NCI-H345 (cell line): ENCODE measurements at places on chromosomes 11 and 22.

GRCh38 chr11:102436561-102436960 lies 16.0 kb downstream of the TMEM123 start:
- DNase-seq, result no peak

DNA sequence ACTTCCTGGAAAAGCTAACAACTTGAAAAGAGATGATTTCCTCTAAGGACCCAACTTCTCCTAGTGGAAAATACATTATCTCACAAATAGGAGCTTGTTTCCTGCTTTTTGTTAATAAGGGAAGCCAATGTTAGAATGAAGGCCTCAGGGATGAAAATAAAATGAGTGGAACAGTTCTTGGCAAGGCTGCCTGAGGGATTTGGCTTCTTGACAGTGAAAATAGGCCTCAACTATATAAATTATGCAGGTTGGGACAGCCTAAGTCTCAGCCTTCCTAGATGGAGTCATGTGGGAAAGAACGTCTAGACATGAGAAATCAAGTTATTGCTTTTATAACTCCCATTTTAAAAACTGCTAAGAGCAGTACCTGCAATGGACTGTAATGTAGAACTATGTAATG lies 92.8 kb upstream of the FIBIN start:
- DNase-seq, result no peak

DNA sequence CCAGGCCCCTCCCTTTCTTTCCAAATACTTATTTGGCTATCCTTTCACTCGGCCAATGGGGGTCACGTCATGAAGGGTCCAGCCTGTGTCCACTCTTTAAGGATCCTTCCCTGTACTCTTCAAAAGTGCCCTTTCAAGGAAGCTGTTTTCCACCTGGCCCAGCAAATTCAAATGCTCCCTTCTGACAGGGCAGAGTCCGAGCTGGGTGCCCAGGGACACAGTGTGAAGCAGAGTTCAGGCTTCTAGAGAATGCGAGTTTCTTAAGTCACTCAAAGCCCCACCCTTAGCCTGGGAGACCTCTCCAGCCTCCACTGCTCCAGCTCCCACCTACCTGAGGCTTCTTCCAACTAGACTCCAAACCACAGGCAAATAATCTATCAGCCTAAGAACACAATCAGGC lies 5.5 kb upstream of the APOA1 start:
- DNase-seq, result no peak

DNA sequence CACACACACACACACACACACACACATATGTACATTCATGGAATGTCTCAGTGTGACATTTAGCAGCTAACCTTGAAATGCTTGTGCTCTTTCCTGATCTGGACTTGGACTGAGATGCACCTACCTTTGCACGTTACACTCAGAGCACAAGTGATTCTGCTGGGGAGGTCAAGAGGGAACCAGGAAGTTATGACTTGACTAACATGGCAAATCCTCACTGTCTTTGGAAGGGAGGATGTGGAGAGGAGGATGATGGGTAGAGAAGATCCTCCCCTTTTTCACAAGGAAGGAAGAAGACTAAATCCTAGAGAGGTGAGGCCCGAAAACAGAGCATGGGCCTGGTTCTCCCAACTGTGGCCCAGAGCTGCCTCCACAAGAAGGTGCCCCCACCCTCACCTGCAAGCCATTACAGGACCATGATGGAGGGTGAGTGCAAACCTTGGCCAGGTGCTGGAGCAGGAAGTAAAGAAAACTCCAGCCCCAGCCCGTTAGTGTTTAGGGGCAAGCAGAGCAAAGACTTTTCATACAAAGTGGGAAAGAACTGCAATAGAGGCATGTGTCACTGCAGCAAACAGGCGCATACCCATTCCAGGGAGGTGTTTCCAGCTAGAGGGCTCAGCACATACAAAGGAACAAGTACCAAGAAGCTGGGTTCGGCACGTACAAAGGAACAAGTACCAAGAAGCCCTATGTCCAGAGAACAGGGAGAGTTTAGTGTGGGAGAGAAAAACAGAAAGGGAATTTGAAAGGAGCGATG lies 26.4 kb downstream of the SCN4B start:
- no peak for DNase-seq

DNA sequence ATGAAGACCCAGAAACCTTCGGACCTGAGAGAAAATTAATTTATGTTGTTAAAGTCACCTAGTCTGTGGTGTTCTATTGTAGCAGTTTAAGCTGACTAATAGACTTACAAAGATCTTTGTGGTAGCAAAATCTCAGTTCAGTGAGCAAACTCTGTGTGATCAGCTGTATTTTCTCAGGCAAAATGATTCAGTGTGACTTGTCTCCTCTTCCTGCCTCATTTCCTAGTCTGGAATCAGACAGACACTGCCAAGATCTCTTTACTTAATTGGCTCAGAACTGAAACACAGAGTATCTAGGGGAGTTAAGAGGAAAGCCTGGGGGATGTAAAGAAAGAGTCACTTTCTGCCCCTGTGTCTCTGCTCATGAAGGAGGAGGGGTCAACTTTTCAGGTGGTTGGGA lies 564.7 kb downstream of the KCNA4 start:
- no peak for DNase-seq

DNA sequence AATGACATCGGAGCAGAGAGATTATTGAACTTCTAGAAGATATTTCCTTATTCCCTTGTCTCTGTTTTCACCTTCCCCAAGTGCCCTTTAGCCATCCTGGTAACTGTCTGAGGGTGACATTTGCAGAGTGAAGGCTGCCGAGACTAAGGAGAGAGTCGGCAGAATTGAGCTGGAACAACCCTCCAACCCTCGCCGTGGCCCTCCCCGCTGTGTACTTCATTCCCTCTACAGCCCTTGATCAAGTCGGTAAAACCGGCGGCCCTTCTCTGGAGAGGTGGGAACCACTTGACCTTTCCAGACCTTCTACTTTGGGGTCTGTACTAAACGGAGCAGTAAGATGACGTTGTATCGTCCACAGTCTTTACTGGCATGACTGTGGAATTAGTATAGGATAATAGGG lies 26.1 kb downstream of the OR8B12 start:
- DNase-seq, result no peak

GRCh38 chr22:44186737-44187136 lies 6.0 kb downstream of the PARVG start:
- no peak for DNase-seq

DNA sequence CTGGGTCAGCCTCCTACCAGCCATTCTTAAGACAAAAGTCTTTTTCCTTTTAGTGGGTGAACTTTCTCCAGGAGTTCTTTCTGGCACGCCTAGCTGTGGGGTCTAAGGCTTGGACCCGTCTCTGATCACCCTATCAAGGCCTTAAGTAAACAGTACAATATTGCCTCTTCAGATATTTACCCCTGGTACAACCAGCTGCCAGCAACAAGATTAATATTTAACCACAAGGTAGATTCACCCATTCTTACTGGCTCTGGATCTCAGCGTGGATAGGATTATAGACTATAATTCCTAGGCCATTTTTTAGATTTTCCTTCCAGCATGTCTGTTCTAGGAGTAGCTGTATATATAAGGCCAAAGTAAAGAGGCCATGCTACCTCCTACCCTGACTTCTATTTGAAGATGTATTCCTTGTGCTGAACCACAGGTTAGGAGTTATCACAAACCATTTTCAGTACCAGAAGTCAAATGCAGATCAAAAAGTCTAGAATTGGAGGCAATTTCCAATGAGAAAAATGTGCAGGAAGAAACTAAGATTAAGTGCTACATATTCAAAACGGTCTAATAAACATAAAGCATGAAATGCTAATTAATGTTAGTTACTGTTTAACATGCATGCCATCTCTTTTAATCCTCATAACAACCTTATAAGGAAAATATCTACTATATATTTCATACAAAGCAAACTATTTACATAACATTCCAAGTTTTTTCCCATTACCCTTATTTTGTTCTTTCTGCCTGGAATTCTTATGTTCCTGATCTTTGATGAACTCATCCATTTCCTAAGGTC lies 110.0 kb upstream of the SYN3 start:
- no peak for DNase-seq

DNA sequence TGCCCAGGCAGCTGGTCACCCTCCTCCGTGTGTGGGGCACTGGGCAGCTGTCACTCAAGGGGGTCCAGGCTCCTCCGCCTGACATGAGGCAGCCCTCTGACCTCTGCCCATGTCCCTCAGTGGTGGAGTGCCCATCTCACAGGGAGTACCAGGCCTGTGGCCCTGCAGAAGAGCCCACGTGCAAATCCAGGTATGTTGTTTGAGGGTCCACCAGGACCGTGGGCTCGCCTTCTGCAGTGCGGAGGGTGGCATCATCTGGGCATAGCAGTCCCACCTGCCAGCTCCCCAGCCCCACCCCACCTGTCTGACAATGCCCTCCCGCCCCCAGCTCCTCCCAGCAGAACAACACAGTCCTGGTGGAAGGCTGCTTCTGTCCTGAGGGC lies 30.5 kb downstream of the MUC2 start:
- DNase-seq, result no peak

GRCh38 chr22:48824712-48825651 lies 1002.7 kb downstream of the BRD1 start:
- DNase-seq, result peak; percentile 67

DNA sequence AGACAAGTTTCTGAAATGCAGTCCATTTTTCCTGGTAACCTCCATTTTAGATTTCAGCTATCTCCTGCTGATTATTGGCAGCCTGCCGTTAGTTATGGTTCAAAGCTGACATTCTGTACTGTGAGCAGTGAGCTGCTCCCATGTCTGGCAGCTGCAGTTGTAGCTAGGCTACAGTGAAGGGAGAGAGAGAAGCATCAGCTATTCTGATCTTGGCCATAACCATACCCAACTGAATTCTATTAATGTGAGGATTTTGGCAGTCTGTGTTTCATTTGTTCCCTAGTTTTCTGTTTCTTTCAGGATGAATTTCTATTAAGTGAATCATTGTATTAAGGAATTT lies 33.4 kb downstream of the SIK2 start:
- DNase-seq, result peak; percentile 54
